ENCODE measurements at places on chromosomes 13 and 19. TPM values are rescaled to one million over a fixed set of nuclear protein-coding genes. Genes with fewer than 3 reads are reported as not detected.

Gene SLC27A5
- 6.5 TPM for total RNA-seq

DNA sequence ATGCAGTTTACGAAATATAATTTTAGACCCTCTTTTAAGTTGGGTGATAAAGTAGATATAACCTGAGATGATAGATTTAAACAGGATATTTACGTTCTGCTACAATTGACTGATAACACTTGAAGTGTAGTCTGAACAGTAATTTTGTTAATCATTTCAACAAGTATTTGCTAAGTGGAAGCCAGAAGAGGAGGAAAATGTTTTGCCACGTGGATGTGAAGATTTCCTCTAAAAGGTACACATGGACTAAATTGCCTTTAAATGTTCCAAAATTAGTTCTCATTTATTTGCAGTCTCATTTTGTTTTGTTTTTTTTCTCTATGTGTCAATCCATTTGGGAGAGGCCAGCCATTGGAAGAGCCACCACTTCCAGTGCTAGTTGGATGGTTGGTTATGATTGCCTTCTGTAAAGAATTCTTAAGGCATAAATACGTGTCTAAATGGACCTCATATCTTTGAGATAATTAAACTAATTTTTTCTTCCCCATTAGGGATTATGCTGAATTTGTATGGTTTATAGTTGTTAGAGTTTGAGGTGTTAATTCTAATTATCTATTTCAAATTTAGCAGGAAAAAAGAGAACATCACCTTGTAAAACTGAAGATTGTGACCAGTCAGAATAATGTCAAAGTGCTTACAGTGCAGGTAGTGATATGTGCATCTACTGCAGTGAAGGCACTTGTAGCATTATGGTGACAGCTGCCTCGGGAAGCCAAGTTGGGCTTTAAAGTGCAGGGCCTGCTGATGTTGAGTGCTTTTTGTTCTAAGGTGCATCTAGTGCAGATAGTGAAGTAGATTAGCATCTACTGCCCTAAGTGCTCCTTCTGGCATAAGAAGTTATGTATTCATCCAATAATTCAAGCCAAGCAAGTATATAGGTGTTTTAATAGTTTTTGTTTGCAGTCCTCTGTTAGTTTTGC lies 2.8 kb downstream of the MIR17HG start:
- DNase-seq, result no peak

- DNase-seq, result no peak
These were observed 250.3 kb upstream of the EDNRB start for GRCh38 chr13:78168981-78169380.

DNA sequence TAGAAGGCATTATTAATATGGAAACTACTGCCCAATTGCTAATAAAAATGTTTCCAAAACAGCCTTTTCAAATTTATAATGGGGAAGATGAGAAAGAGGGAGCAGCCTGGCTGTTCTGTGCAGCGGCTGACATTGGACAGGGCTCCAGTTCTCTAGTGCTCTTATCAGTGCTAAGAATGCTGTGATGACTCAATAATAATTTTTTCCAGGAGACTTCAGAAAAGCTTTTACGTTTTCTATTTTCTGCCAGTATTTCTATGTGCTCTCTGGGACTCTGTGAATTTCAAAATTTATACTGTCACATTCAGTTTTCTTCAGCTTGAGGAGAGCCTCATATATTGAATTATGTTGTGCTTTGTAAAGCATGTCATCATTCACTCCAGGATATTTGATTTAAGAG lies 209.6 kb downstream of the VWA8 start:
- no peak for DNase-seq

DNA sequence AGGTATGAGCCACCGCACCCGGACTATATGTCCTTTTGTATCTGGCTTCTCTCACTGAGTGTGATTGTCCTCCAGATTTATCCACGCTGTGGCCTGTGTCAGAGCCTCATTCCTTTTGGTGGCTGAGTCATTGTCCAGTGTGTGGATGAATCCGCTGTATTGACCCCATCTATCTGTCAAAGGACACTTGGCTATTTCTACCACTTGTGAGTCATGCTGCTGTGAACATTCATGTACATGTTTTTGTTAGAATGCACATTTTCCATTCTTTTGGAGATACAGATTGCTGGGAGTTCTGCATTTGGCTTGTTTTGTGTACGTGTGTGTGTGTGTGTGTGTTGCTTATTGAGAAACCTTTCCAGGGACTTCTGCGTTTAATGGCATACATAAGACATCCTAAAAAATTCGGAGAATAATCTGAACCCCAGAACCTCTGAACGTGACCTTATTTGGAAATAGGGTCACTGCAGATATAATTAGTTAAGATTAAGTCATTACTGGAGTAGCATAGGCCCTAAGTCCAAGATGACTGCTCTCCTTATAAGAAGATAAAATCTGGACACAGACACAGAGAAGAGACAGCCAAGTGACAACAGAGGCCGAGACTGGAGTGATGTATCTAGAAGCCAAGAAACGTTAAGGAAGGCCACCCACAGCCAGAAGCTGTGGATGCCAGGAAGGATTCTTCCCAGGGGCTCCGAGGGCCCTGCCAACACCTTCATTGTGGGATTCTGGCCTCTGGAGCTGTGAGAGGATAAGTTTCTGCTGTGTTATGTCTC lies 4.9 kb upstream of the GIPC3 start:
- DNase-seq, result no peak

GRCh38 chr19:40717880-40718773 lies 1.2 kb downstream of the ITPKC start:
- no peak for DNase-seq
